ENCODE measurements at places on chromosomes 6 and 20.

GRCh38 chr20:62667530-62668440 lies 25.5 kb downstream of the SLCO4A1 start:
- DNase-seq, result no peak

GRCh38 chr6:47788498-47788884 lies 6.7 kb downstream of the OPN5 start:
- DNase-seq, result no peak

GRCh38 chr20:46963196-46963529 lies 68.5 kb downstream of the EYA2 start:
- DNase-seq, result no peak

GRCh38 chr6:29486577-29486976 lies 1.2 kb downstream of the MAS1L start:
- DNase-seq, result no peak

- no peak for DNase-seq
These were observed 85.5 kb downstream of the BMP6 start for GRCh38 chr6:7811441-7811840.

- no peak for DNase-seq
These were observed 38.5 kb upstream of the GCLC start for GRCh38 chr6:53583451-53583850.

GRCh38 chr20:32986331-32986966 lies 17.8 kb downstream of the SUN5 start:
- DNase-seq, result no peak

DNA sequence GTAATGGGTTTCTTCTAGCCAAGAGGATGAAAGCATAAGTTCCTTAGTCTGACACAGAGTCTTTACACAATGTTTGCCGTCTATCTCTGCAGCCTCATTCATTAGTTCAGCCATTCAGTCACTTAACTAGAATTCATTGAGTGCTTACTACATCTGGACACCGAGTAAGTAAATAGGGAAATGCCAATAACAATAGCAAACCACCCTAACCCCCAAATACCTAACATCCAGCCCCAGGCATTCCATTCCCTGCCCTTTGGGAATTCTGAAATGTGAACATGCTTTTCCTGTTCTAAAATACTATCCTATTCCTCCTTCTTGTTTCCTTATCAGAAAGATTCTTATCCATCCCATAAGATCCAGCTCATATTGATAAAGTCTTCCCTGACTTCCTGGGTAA lies 277.6 kb upstream of the RNF217 start:
- DNase-seq, result no peak

DNA sequence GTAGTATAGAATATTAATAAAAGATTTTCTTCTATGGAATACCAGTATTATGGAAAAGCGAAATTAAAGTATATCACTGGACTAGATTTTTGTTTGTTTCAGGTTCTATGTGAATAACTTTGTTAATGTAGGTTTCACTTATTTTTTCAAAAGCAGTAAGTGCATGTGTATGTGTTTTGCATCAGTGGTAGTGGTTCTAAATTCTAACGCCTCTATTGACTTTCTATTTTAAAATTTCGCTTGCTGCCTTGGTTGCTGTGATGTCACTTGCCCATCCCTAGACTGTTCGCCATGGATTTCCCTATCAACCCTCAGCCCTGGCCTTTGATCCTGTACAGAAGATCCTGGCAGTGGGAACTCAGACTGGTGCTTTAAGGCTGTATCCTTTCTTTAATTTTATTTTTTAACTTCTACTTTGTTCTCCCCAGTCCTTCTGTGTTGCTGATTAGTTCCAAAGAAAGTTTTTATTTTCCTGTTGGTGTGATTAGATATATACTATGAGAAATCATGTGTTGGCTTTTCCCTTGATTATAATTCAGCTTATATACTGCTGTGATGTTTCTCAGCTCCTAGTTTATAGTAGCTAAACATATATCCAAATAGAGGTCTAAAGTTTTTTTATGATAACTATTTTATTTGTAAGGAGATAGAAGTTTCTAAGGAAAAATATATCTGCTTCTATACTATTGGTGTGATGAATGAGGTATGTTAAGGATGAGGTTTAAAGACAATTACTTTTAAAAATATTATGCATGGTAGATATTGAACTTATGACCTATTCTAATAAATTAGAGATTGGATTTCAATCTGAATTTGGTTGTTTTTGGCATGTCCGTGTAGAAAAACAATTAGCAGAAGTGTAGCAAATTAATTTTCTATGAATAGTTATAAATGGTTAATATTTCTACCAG lies 1.7 kb downstream of the STXBP5 start:
- no peak for DNase-seq

- no peak for DNase-seq
These were observed 200.5 kb downstream of the SMOC2 start for GRCh38 chr6:168641446-168641845.

DNA sequence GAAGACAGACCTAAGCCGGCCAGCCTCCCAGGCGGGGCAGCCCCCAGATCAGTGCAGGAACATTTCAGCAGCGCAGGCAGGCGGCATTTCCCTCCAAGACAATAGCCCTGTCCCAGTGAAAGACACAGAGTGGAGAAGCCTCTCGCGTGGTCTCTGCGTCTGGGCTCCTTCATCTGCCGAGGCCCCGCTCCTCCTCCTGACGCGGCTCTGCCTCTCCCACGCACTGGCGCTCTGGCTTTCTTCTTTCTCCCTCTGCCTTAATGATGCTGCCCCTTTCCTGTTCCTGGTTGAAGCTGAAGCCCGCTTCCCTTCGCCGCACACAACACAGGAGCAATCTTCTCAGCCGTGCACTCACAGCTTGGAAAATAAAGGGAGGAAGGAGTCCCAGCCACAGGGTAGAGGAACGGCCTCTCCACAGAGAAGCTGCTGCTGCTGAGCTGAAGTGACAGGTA lies 347.5 kb downstream of the CDH4 start:
- no peak for DNase-seq

DNA sequence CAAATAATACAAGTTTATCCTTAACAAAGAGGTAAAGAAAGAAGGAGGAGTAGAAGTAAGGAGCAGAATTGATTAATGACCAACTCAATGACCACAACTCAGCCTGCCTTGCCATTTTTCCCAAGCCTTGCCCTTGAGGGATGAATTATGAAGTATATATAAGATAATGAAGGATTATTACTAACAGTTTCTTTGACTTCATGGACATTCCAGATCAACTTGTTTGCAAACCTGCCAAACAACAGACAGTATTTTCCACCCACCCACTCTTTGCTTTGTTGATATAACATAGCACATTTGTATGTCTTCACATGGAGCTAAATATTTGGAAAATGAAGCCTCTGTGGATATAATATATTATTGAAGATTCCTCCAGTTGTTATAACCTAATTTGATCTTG lies 9.9 kb upstream of the C6orf141 start:
- DNase-seq, result no peak

DNA sequence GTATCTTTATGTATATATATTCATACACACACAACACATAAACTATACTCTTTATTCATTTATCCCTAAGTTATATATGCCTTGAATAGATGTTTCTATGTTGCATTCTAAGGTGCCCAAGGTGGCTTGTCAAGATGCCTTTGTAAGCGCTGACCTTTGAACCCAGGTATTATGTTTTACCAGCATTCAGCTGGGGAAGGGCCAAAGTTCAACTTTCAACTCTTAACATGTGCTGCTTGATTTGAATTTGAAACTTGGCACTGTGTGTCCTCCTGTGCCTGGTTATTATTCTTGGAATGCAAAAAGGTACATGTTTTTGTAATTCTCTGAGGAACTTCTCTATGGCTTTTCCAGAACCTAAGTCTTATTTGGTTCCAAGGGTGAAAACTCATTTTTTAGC lies 146.5 kb downstream of the EDN1 start:
- DNase-seq, result no peak

- no peak for DNase-seq
These were observed 700.0 kb downstream of the RFPL4B start for GRCh38 chr6:113047148-113047547.

DNA sequence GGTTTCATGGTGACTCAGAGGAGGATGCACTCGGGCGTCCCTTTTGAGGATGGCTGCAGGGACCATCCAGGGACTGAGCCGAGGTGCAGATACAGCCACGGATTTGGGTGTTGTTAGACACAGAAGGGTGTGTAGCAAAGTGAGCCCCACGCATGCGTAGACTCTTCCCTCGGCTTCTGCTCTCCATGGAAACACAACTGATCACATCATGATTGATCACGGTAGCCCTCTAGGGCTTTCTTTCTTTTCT lies 606 bp upstream of the ULBP1 start:
- DNase-seq, result peak; percentile 49

DNA sequence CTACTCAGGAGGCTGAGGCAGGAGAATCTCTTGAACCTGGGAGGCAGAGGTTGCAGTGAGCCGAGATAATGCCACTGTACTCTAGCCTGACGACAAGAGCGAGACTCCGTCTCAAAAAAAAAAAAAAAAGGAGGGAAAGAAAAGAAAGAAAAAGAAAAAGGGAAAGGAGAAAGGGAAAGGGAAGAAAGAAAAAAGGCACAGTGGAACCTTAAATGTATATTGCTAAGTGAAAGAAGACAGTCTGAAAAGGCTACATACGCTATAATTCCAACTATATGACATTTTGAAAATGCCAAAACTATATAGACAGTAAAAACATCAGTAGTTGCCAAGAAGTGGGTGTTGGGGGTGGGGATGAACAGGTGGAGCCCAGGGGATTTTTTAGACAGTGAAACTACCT lies 16.2 kb downstream of the PPIL4 start:
- DNase-seq, result no peak

DNA sequence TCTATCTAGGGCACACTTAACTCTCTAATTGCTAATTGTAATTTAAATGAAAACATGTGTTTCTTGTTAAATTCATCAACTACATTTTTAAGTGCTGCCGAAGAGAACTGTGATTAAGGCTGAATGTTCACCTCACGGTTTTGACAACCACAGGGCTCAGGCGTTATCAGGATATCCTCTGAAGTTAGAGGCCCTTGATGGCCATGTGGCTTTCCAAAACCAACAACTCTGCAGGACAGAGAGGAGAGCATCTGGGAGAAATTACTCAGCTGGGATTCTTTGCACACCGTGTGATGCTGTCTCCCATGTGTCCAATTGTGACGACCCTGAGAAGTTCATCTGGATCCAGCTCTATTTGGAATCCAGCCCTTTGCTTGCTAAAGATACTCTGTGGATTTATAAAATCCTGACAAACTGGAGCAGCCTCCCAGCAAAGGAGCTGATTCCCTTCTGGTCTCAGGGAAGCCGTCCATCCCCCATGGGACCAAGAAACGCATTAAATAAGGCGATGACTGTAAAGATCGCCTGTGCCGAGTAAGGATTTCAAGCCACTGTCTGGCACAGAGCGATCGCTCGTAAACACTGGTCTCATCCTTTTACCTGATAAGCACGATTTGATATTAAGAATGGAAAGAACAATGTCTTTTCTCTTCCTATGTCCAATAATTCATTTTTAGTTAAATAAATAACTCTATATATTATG lies 401.1 kb downstream of the CD83 start:
- no peak for DNase-seq

DNA sequence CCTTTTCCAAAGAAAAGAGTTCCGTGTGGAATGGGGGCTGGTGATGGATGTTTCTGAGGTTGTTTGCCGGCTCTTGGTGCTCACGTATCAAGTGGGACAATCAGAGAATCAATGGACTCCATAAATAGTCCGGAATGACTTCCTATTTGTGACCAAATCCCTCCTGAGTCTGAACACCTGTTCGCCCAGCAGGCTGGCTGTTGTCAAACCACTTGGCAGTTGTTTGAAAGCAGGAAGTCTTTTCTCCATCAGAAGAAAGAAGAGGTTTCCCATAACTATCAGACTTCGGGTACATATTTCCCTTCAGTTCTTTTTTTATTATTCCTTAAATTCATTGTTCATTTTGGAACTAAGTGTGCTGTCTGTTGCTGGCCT lies 154.7 kb upstream of the RIN2 start:
- DNase-seq, result no peak

- DNase-seq, result no peak
These were observed 25.5 kb upstream of the DST start for GRCh38 chr6:56668158-56668557.

GRCh38 chr6:25136854-25137253 lies 142.3 kb upstream of the CARMIL1 start:
- DNase-seq, result no peak

DNA sequence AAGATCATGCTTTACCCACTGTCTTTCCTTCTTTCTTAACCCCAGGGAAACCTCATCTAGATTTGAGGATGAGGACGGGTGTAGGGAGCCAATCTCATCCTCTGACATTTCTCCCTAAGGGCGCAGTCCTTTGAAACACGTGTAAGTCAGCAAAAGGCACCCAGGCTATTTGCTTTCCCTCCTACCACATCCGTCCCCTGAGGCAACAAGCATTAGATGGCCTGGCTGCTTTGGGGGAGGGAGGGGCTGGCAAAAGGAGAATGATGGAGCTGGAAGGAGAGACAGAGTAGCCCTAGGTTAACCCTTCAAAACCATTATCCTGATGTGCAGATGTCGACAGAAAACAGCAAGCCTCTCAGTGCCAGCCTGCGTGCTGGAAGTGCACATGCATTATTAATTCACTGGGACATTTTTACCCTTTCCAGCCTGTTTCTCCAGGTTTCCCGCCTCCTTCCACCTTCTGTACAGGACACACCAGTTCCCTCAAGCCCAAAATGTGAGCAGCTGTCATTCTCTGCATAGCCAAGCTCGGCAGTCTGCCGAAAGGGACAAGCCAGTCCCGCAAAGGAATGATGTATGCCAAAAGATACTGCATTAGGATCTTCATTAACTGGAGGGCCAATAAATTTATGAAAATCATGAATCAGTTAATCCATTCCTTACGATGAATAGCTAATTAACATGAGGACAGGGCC lies 547.2 kb downstream of the CD83 start:
- no peak for DNase-seq

DNA sequence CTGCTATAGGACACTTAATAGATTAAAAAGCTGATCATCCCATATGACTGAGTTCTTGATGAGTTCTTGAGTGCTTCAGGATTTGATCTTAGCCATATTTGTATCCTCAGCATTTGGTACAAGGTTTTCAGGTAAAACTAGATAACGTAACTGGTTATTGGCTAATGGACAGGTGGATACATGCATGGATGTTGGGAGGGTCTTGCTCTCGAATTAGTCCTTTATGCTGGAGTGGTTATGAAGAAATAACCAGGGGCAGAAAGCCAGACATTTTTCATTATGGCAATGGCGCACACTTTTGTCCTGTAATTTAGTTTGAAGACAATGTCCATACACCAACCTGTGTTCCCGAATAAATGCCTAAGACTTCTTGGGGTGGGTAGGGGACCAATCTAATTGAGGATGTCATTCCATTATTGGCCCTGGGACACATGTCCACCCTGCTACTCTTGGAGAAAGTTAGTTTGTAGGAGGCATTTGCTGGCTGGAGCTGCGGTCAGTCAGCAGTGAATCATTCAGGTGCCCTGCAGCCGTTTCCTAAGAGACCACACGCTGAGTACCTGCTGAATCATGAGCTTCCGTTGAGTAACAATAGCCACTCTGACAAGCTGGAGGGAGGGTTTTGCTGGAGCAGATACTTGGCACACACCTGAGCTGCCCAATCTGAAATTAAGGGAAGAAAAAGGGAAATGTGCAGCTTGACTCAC lies 194.4 kb downstream of the FOXA2 start:
- no peak for DNase-seq

DNA sequence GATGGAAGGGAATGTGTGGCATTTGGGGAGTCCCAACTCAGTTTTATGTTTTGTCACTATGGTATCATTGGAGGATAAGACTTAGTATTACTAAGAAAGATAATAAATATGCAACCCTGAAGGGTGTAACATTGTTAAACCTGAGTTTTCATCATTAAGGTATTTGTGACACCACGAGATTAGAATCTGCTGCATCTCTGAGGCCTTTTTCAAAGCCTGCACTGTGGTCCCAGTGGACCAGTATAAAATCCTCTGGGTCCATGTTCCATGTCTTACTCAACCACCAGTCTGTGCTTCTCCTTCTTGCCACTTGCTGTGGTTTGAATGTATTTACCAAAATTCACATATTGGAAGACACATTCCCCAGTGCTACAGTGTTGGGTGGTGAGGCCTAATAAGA lies 130.6 kb downstream of the TBX18 start:
- no peak for DNase-seq

Measured in GM13976 (cell line).